ENCODE measurements at places on chromosomes 7 and 10. TPM values are rescaled to one million over a fixed set of nuclear protein-coding genes. Genes with fewer than 3 reads are reported as not detected.

Gene SMKR1
- 1.2 TPM for total RNA-seq

Gene NUP42
- total RNA-seq, result 31.8 TPM

Gene ANAPC16
- total RNA-seq, result 57.4 TPM

Gene OR9A2
- not detected for total RNA-seq

Gene DDC
- not detected for total RNA-seq

Gene TNRC18
- 8.6 TPM for total RNA-seq

Gene CACNB2
- 3.2 TPM for total RNA-seq

Gene C7orf33
- not detected for total RNA-seq

Gene TMEM140
- total RNA-seq, result not detected

Gene RAB19
- 9.8 TPM for total RNA-seq

Gene NRAP
- not detected for total RNA-seq

Gene TRIM50
- not detected for total RNA-seq

Gene SPAG6
- total RNA-seq, result 0.34 TPM

Gene EEPD1
- total RNA-seq, result 7.8 TPM

Gene INA
- total RNA-seq, result 17.4 TPM

Gene C10orf62
- total RNA-seq, result not detected

Gene SRGN
- not detected for total RNA-seq

Gene FANK1
- not detected for total RNA-seq

Gene H2BK1
- total RNA-seq, result not detected

Gene GSTO2
- 12.7 TPM for total RNA-seq

DNA sequence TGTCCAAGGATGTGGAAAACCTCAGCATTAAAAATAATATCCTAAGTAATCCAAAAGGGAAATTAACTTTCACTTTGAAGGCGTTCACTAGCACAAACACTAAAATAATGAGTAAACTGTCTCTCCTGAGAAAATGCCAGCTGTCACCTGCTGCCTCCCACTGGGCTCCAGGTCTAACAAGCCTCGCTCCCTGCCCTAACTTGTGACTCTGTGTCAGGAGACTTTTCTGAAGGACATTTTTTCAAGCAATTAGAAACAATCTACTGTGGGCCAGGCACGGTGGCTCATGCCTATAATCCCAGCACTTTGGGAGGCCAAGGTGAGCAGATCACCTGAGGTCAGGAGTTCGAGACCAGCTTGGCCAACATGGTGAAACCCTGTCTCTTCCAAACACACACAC is 72.8 kb upstream of the GLCCI1 start:
- no peak for DNase-seq

- DNase-seq, result no peak
Measured at GRCh38 chr10:30869566-30869965, 162.1 kb downstream of the ZNF438 start.

GRCh38 chr10:88131511-88132139 is 268.2 kb downstream of the PTEN start:
- DNase-seq, result no peak

GRCh38 chr7:37505750-37506353 is 57.2 kb upstream of the ELMO1 start:
- no peak for DNase-seq

DNA sequence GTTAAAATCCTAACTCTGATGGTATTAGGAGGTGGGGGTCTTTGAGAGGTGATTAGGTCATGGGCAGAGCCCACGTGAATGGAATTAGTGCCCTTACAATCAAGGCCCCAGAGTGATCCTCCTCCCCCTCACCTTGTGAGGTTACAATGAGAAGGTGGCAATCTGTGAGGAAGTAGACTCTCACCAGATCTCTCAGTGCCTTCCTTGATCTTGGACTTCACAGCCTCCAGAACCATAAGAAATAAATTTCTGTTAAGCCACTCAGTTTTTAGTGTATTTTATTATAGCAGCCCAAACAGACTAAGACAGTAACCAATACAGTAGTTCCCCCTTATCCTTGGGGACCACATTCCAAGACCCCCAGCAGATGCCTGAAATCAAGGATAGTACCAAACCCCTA is 32.0 kb downstream of the STRA8 start:
- DNase-seq, result no peak

- no peak for DNase-seq
Measured at GRCh38 chr10:100661520-100661919, 83.9 kb upstream of the PAX2 start.

DNA sequence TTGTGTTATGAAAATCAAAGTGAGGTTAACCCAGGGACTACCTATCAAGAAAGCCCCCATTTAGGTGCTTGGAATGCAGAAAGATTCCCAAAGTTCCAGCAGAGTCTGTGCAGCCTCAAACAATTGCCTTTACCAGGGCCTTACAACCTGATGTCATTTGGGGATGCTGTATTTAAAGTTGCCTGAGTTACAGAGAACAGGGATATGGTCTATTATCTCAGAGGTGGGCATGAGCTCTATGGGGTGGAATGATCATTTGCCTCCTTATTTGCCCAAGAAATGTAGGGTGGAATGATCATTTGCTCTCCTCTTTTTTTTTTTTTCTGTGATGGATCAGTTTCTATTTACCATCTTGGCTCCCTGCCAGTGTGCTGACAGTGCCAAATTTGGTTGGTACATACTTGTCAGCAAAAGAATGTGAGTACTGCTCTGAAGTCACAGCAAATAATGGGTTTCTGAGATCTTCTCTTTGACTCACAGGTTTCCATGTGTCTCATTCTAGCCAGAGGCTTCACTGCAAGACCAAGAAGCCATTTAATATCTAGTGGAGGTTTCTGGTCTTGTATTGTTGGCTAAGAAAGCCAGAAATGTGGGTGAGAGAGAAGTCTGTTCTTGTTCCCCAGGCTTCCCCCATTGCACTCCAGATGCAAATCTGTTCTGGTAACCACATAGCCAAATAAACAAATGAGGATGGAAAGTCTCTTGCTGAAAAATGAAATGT is 45.5 kb upstream of the ZNRF2 start:
- no peak for DNase-seq

- no peak for DNase-seq
Measured at GRCh38 chr7:128021366-128021765, 9.9 kb downstream of the LRRC4 start.

GRCh38 chr7:146375170-146375569 is 258.6 kb downstream of the CNTNAP2 start:
- DNase-seq, result no peak

- no peak for DNase-seq
Measured at GRCh38 chr10:7533657-7534479, 123.0 kb upstream of the SFMBT2 start.

GRCh38 chr10:124254490-124254889 is 161.1 kb upstream of the CHST15 start:
- no peak for DNase-seq

DNA sequence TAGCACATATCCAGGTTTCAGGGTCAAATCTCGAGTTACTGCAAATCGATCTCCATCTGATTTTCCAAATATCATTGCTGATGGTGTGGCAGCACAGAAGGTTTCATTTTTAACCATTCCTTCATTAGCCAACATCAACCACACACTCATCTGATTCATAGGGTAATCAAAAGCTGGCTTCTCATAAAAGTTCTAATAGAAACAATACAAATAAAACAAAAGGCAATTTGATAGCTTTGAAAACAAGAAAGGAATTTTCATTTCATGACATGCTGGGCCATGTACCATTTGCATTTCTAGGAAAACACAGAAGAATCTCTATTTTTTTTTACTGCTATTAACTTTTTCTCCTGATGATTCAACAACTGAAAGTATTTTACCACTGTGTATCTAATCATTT is 147.7 kb upstream of the SLC26A5 start:
- DNase-seq, result no peak

DNA sequence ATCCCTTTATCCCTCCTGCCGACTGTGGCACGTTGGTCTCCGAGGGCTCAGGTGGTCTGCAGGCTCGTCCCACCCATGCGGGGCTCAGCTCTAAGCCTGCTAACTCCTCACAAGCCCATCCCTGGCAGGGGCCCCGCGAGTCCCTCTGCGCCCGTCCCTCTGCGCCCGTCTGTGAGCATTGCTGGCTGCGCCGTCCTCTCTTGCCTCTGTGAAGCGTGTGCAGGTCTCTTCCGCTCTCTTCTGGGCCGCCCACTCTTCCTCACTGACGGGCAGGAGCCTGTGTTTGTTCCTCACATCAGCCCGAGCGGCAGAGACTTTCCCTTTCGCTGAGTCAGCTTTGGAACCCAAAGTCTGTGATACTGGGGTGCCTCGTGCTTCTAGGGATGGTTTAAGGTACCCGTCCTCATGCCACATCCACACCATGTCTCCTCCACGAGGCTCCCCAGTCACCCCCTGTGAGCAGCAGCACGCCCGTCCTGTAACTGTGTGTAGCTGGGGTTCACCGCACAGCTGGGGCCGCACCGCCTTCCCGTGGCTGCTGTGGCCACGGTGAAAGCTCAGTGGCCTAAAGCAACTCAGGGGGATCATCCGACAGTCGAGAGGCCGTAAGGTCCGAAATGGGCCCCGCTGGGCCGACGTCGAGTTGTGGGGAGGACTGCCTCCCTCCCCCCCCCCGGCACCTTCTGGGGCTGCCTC is 35.5 kb downstream of the ADGRA1 start:
- no peak for DNase-seq

- DNase-seq, result no peak
Measured at GRCh38 chr10:521261-522250, 167.9 kb downstream of the DIP2C start.

- no peak for DNase-seq
Measured at GRCh38 chr7:25167262-25167843, 42.3 kb upstream of the CYCS start.

- DNase-seq, result no peak
Measured at GRCh38 chr10:72013202-72013945, 49.2 kb downstream of the CHST3 start.

DNA sequence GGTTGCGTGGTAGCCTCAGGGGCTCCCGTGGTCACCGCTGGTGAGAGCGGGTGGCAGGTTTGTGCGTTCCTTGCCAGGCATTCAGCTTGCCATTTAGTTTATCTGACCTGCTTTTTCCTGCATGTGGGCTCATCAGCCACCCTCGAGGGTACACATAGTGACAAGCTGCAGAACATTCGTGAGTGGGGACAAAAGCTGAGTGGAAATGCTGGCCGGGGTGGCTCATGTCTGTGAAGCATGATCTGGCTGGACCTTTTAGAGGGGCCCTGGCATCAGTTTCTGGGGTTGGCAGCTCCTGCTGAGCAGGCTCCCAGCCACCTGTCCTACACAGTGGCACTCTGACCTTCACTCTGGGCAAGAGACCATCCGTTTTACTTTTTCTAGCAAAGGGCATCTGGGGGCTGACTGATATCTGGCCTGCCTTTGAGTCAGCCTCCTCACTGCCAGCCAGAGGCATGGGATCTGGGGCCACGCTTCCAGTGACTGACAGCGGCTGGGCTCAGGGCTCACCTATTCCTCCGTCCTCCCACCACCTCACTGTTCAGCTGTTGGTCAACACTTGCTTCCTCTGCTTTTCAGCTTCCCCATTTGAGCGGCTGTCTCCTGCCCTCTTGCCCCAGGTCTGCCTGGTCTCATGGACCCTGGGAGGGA is 75.0 kb downstream of the LANCL2 start:
- no peak for DNase-seq

- DNase-seq, result no peak
Measured at GRCh38 chr10:5616836-5617235, 49.6 kb downstream of the ASB13 start.

- DNase-seq, result no peak
Measured at GRCh38 chr10:112332022-112332421, 41.9 kb upstream of the ACSL5 start.

- no peak for DNase-seq
Measured at GRCh38 chr7:42162560-42163325, 74.3 kb downstream of the GLI3 start.

GRCh38 chr7:148299350-148300276 is 291.0 kb upstream of the C7orf33 start:
- no peak for DNase-seq

DNA sequence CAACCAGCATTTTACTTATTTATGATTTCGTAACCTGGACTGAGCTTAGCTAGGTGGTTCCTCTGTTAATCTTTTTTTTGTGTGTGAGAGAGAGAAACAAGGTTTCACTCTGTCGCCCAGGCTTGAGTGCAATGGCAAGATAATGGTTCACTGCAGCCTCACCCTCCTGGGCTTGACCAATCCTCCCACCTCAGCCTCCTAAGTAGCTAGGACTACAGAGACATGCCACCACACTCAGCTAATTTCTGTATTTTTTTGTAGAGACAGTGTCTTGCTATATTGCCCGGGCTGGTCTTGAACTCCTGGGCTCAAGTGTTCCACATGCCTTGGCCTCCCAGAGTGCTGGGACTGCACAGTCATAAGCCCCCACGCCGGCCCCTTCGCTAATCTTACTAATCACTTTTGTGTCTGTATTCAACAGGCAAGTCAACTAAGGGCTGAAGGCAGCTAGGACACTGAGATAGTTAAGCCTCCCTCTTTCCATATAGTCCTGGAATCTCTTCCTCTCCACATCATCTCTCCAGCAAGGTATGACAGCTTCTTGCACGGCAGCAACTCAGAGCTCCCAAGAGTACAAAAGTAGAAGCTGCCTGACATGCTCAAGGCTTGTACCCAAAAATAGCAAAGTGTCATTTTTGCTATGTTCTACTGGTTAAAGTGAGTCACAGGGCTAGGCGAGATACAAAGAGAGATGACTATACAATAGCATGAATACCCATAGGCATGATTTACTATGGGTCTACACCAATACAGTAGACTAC is 11.3 kb downstream of the KMT2C start:
- no peak for DNase-seq

DNA sequence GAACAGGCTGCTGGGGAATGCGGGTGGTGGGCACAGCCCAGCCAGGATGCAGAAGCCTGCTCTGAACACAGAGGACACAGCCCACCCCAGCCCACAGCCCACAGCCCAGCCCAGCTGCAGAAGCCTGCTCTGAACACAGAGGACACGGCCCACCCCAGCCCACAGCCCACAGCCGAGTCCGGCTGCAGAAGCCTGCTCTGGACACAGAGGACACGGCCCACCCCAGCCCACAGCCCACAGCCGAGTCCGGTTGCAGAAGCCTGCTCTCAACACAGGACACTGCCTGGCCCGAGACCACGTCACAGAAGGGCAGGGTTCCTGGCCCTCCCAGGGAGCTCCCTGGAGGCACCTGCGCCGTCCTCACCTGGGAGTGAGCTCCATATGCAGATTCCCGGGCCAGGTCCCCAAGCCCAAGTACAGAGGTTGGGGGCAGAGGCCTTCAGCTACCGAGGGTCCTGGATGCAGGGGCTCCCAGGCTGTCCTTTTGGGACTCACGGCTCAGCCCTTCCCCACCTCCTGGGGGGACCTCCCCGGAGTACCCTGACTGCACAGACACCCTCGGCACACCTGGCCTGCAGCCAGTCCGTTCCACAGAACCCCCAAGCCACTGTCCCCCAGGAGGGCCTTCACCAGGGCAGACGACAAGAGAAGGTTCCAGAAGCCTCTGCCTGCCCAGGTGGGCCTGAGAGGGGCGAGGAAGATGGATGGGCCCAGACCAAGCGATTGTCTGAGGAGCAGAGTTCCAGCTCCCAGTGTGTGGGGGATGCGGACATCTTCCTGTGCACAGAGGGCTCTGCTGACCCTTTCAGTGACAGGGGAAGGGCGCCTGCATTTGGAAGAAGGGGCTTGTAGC is 23.7 kb upstream of the FOXL3 start:
- DNase-seq, result no peak

GRCh38 chr10:38003026-38003425 is 7.4 kb upstream of the ZNF33A start:
- DNase-seq, result no peak
